SJSA1 (cell line): ENCODE measurements at places on chromosomes 5 and 9. TPM values are rescaled to one million over a fixed set of nuclear protein-coding genes. Genes with fewer than 3 reads are reported as not detected.

GRCh38 chr5:26877154-26877553 is 161.2 kb downstream of the CDH9 start:
- no peak for DNase-seq

The SPATA31E1 gene
- total RNA-seq = 0.26 TPM in 1 of 2 replicates, not detected in the other

DNA sequence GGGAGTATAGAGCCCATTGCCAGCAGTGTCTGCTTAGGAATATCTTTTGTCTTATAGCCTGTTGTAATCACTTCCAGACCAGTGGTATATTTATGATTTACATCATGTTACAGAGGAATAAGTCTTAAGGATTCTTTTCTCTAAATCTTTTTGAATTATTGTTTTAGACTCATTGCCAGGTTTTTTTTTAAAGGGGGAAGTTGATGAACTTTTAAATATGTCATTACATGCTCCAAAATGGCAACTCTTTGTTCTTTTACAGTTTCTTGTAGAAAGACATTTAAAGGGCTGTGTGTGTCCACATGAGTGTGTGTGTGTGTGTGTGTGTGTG is 59.4 kb upstream of the NFIB start:
- DNase-seq = no peak

DNA sequence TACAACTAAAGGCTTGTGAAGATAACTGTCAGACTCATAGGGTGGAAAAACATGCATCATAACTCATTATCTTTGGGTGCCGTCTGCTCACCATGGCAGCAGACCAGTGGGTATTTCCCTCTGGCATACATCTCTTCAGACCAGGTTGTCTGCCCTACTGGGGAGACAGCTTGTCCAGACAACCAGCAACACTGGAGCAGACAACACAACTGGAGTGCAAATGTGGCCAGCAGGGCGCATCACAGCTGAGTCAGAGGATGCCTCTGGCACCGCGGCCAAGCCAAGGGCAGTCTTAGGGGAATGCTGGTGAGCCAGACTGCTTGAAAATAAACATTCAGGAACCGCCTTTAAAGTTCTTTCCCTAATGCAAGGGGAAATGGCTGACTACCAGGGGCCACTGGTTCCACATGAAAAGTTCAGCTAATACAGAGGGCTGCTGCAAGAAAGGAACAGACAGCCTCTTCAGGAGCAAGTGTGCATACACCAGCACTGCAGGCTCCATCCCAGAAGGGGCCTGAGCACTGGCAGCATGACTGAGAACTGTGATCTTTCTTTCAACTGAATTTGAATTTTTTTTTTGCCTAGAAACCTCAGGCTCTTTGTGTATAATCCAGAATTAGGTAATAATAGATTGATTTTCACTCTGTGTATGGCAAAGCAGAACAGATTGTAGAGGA is 77.3 kb downstream of the MAMDC2 start:
- DNase-seq = peak; percentile 75

The PCDHGA2 gene
- total RNA-seq = 1.2 and 2.1 TPM in 2 replicates

GRCh38 chr5:164234321-164234720 is 728.9 kb downstream of the MAT2B start:
- no peak for DNase-seq

The ANKRD18B gene
- total RNA-seq = not detected in 2 replicates

DNA sequence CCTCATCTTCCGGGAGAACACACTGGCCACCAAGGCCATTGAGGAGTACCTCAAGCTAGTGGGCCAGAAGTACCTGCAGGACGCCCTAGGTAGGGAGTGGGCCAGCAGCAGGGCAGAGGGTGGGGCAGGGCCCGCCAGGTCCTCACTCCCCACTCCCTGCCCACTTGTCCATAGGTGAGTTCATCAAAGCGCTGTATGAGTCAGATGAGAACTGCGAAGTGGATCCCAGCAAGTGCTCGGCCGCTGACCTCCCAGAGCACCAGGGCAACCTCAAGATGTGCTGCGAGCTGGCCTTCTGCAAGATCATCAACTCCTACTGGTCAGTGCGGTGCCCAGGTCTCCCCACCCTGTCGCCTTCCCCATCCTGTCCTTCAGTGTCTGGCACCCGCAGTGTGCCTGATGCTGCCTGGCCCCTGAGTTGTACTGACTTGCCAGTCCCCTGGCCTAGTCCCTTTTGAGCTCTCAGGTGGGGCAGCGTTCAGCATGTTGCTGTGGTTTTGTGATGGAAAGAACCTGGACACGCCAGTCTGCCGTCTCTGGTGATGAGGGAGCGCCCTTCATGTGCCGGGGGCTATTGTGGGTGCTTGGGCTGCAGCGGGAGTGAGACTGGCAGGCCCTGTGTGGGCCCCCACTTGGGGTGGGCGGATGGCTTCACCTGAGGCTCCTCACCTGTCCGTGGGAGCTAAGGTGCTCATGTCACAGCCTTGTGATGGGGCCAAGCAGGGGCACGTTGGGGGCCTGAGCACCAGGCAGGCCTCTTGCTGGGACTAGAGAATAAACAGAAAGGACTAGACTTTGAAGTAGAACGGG is 112.3 kb downstream of the DAB2IP start:
- DNase-seq = no peak

The STOM gene
- 192 and 200 TPM in 2 replicates for total RNA-seq

GRCh38 chr5:1018596-1018995 is 10.0 kb downstream of the NKD2 start:
- DNase-seq = no peak

DNA sequence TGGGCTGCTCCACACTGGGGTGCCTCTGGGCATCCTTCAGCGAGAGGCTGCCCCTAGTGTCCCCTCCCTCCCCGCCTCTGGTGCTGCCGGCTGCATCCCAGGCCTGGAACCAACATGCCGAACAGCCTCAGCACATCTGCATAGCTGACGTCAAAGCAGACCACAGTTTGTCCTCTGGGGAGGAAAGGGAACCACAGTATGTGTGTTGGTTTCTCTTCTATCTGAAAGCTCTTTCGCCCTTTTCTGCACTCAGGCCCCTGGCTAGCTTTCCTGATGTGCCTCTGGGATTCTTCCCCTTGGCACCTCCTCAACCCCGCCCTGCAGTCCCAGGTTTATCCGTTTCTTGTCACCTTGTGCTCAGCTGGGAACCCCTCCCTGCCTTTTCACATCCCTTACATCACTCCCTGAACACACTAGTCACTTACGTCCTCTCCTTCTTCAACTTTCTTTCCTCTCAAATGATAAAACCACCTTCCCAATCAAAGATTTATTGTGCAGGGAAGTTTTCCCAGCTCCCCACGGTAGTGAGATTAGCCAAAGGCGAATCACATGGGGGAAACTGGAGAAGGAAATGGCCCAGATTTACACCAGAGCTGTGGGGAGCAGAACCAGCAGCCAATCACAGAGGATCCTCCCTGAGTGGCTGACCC is 35.5 kb upstream of the B4GALT1 start:
- DNase-seq = no peak

DNA sequence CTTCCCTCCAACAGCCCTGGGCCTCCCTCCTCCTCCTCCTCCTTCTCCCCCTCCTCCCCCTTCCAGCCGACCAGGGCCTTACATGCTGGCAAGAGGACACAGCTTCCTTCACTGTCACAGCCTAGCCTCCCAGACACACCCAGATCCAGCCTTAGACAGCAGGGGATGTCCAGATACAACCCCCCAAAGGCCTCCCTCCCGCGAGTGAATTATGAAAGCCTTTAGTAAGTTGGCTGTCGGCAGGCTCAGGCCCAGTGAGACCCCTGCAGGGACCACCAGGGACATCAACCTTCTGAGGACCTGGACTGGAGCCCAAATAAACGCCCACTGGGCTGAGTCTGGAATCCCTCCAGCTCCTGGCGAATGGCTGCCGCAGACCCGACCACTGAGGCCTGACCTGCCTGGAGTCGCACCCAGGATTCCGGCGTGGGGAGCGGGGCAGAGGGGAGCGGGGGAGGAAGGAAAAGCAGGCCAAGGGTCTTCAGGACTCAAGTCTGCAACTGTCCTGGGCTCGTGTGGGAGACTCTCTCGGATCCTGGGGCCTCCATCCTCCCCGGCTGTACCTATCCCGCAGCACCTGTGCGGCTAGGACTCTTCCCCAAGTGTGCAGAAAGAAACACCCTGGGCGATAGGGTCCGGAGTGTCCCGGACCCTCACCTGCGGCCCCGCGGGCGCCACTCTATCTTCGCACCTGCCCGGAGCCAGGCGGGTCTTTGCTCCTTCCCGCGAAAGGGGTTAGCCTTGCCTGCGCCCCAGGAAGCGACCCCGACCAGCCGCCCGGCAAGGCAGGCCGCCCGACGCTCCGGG is 705 bp downstream of the SEPTIN8 start:
- peak; percentile 69 for DNase-seq

GRCh38 chr5:9124071-9124470 is 421.8 kb downstream of the SEMA5A start:
- no peak for DNase-seq

DNA sequence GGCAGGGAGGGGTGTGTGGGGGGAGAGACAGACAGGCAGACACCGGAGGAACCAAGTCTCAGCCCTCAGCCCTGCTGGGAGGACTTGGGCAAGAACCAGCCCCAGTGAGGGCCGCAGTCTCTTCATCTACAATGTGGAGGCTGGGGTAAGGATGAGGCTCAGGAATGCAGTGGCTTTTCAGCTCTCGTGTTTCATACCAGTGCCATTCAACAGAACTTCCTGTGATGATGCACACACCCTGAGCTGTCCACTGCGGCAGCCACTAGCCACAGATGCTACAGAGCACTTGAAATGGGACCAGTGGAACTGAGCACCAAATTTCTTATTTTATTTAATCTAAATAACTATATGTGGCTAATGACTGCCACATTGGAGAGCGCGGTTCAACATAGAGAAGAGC is 10.7 kb downstream of the CAMK2A start:
- peak; percentile 90 for DNase-seq

DNA sequence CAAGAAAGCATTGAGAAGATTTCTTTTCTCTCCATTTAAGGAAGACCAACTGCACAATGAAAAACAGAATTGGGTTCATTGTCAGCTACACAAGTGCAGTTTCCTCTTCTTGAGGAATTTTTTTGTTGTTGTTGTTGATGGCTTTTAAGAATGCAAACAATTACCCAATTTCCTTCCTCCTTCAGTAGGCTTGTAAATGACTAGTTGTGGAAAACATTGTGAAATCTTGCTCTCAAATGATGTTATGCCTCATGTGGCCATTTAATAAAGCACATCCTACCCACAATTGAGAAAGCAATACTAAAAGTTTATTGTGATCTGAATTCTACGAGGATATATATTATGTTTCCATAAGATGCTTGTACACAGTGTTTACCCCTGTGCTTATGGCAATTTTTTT is 171.6 kb downstream of the FAM174A start:
- no peak for DNase-seq

DNA sequence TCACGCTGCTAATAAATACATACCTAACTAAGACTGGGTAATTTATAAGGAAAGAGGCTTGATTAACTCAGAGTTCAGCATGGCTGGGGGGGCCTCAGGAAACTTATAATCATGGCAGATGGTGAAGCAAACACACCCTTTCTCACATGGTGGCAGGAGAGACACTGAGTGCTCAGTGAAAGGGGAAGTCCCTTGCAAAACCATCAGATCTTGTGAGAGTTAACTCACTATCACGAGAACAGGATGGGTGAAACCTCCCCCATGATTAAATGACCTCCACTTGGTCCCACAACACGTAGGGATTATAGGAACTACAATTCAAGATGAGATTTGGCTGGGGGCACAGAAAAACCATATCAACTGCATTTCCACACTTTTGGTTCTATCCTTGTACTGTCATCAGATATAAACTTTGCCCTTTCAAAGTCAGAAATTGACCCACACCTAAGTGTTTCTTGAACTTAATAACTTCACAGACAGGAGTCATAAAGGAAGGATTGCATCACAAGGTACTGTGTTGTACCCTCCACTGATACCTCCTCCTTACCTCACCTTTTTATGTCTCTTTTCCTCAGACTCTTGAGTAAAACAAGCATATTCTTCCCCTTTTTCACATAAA is 319.1 kb upstream of the PIK3R1 start:
- no peak for DNase-seq

DNA sequence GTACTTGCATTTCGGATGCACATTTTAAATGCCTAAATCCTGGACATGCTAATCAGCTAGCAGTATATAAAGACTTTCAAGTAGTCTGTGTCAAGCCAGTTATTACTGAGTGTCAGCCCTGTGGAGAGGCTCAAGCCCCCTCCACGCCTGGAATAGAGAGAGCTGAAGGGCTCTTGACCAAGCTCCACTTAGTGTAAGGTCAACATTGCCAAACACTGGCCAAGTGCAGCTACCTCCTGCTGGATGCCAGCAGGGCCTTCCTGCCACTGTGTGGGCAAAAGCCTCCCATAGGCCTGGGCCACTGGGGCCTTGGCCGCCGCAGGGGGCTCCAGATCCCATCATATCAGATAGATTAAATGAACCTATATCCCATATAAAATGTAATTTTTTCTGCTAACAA is 239.4 kb upstream of the PANK3 start:
- no peak for DNase-seq

The ANKRD31 gene
- not detected in 2 replicates for total RNA-seq

The TPM2 gene
- total RNA-seq = 823 and 1,421 TPM in 2 replicates

The PCDH12 gene
- total RNA-seq = not detected in 2 replicates

The DNAJC25 gene
- total RNA-seq = 7.3 and 11.1 TPM in 2 replicates

The IL9 gene
- not detected in 2 replicates for total RNA-seq

- DNase-seq = no peak
Observed at GRCh38 chr5:56677690-56678305, 137.6 kb upstream of the MAP3K1 start.

DNA sequence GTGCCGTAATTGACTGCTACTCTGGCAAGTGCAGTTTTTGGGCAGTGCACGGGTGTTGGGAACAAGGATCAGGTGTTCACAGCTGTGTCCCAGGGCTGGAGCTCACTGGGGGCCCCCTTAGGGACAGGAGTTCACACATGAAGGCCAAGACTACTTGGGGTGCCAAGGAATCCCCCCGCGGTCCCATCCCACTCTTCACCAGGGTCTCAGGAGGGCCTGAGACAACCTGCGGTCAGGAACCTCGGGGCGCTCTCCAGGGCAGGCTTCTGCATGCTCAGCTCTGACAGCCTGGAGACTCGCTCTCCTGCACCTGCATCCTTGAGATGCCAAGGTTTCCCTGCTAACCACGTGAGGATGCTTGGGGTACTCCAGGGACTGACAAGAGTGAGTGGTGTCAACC is 2.3 kb upstream of the MAN1B1 start:
- DNase-seq = no peak
